Body of pancreas (tissue), 4 donors: ENCODE measurements at places on chromosomes 11 and 22. TPM values are rescaled to one million over a fixed set of nuclear protein-coding genes. Genes with fewer than 3 reads are reported as not detected.

DNA sequence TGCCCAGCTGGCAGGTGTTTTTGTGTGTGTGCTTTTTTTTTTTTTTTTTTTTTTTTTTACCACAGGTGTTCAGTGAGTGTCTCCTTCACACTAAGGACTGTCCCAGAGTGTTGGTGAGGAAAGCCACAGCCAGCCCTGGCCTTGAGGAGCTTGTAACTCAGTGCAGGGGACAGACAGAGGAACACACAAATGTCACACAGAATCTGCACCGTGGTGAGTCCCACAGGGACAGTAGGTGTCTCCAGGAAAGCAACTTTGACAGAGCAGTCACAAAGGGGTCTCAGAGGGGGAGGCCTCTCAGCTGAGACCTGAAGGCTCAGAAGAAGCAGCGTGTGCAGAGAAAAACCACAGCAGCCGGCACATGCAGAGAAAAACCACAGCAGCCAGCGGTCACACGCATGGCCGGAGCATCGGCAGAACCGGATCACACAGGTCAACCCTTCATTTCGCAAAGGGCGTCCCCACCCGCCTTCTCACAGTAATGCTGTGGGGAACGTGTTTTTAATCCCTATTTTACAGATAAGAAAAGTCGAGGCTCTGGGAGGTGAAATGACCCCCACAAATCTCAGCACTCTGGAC is 101.7 kb upstream of the PRR5 start:
- DNase-seq = no peak

GRCh38 chr11:67652965-67653845 is 2.7 kb upstream of the ACY3 start:
- no peak for DNase-seq

GRCh38 chr11:56932572-56933220 is 56.0 kb upstream of the OR5AK2 start:
- no peak for DNase-seq

DNA sequence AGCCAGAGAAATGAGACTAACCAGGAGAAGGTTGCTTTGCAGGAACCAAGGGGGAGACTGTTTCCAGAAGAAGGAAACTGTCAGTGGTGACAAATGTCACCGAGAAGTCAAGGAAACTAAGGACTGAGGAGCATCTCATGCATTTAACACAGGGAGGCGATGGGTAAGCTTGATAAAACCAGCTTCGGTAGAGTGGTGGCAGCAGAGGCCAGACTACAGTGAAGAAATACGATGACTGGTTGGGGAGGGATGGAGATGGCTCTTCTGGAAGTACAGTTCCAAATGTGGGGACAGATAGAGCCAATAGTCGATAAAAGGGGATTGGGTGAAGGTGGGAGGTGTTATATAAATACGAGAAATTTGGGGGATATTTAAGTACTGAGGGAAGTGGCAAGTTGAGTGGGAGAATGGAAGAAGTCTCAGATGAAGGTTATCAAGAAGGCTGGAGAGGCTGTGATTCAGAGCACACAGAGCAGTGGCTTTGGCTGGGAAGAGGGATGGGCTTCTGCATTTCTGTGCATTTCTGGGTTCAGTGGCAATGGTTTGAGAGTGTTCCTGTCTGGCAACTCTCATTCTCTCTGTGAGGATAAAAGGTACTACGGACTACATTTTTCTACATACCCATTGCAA is 29.2 kb downstream of the SC5D start:
- DNase-seq = no peak

GRCh38 chr11:32108576-32108975 is 17.7 kb downstream of the RCN1 start:
- no peak for DNase-seq

DNA sequence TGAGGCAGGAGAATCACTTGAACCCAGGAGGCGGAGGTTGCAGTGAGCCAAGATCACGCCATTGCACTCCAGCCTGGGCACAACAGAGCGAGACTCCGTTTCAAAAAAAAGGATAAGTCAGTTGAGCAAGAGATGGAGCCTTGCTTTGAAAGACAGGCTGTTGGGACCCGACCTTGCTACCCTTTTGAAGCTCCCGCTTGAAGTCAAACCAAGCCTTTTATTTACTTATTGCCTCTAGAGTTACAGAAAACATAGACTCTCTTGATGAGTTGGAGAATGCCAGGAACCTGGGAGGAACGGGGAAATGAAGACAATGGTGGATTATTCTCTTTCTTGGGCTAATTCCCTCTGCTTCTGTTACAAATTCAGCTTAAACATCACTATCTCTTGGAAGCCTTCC is 4.9 kb downstream of the SYN3 start:
- DNase-seq = no peak

DNA sequence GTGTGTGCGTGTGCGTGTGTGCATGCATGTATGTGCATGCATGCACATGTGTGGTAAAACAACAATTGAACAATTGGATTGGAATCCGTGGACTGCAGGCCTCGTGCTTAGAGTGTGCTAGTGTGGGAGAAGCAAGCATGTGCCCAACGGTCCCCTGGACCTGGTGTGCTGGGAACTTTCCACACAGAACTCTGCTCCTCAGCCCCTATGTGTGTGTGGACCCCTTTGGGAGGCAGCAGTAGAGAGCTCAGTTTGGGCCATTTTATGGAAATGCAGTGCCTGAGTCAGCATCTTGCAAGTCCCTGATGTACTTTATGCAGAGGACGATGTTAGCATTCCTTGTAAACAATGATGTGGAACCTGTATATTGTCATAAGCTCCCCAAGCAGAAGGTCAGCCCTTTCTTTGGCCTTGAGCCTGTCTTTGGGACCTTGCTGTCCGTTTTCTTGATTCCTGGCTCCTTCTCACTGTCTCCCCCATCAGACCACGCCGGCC is 167.3 kb downstream of the TBC1D22A start:
- no peak for DNase-seq

- DNase-seq = no peak
Observed at GRCh38 chr11:116890607-116891006, 53.2 kb upstream of the APOA1 start.

DNA sequence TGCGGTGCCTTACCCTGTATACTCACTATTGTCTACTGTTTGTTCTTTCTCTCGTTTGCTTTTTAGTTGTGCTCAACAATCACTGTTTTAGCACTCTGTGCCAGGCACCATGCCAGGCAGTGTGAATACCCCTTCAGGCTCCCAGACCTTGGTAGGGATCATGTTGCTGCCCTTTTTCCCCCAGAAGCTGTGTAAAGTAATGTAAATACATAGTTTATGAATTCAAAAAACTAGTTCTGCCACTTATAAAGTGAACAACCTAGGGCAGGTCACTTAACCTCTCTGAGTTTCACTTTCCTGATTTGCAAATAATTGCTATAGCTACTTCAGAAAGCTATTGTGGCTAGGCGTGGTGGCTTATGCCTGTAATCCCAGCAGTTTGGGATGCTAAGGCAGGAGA is 81.0 kb upstream of the CTSC start:
- DNase-seq = no peak

DNA sequence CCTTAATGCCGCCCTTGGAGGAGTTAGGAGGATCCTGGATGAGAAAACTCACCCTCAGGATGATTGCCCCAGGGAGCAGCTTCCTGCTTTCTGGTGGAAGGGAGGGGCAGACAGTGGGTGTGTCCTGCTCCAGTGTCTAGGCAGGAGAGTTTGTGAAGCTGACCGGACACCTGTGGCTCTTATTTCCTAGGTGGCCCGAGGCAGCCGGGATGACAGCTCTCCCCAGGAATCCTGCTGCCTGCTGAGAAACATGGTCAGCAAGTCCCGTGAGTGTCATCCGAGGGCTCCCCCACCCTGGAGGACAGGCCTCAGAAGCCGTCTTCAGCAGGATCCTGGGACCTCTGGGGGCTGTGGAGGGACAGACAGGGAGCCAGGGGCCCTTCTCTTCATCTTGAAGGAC is 50.4 kb downstream of the ST3GAL4 start:
- DNase-seq = no peak

The A4GALT gene
- 3.1 TPM for total RNA-seq

The RNASEH2C gene
- total RNA-seq = 45.4 TPM

The GPR137 gene
- total RNA-seq = 4.4 TPM

The LIPT2 gene
- total RNA-seq = 1.3 TPM

The FOLR2 gene
- total RNA-seq = 11.4 TPM

The ZNF215 gene
- total RNA-seq = 7.3 TPM

The ELF5 gene
- total RNA-seq = not detected

The ESAM gene
- 20.8 TPM for total RNA-seq

The CAVIN3 gene
- total RNA-seq = 47.7 TPM

The DUSP8 gene
- total RNA-seq = 19.1 TPM

The GLB1L3 gene
- not detected for total RNA-seq

The BARX2 gene
- total RNA-seq = 6.6 TPM

The CD44 gene
- total RNA-seq = 266 TPM

The OR10D3 gene
- total RNA-seq = not detected

The NELL1 gene
- not detected for total RNA-seq
